ENCODE measurements at places on chromosomes 3 and 15.
A peak's percentile ranks its signal among the peaks of the same experiment; 100 is the strongest.

DNA sequence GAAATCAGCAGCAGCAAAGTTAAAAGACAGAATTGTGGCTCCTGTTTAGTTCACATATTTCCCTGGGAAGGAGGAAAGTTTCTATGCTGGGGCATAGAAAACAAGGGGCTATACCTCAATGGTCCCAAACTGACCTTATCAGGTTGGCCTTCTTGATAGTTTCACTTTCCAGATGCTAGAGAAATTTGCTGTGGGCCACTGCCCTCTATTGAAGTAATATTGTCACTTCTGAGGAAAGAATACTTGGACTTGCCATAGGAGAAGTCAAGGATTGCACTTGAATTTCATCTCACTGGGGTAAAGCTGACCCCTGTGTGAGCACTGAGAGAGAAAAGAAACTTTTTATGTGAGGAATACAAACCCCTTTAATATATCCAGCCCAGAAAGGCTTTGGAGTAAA, 49.3 kb upstream of the XCR1 start:
- no peak for DNase-seq

DNA sequence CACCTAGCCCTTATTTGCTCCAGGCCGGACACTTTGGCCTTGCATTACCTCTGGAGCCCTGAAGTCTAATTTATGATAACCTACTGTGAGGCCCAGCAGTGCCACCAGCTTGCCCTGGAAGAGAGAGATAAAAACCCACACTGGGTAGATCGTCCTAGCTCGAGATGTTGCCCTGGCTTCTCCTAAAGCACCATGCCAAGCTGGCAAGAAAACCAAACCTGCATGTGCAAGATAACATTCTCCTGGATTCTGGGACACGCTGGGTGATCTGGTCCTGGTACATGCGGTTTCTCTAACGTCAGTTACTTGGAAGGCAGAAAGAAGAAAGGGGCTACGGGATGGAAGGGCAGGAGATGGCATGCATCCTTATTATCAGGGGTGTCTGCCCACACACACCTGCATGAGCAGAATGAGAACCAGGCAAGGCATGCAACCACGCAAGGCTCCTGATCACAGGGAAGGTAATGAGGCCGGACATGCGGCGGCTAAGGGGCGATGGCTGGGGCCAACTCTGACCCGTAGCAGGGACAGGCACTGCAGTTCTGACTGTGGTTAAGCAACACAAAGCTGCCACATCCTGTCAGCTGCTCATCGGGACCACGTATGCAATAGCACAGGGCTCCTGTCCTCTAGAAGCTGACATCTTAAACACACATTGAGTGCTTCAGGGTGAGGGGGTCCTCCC, 73.0 kb downstream of the OXNAD1 start:
- peak; percentile 12 for DNase-seq

DNA sequence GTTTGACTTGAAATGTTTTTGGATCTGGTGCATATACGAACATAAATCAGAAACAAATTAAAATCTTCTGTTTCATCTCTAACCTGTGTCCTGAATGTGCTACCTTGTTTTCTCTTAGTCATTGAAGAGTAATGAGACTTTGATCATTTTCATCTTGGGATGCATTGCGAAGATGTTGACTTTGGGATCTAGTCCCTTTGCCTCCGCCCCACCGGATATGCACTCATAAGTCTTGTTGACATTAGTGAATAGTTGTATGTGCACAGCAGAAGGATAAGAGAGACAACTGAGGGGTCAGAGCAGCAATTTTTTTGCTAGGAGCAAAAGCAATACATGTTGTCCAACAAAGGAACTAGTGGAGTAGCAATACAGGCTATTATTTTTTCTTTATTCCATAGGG, 35.9 kb upstream of the SPRED1 start:
- no peak for DNase-seq

GRCh38 chr15:85821545-85821944, 26.8 kb upstream of the KLHL25 start:
- no peak for DNase-seq

GRCh38 chr3:39460677-39461076, 6.8 kb upstream of the MOBP start:
- no peak for DNase-seq

- DNase-seq, result peak; percentile 50
Observed at GRCh38 chr3:115814778-115815380, 191.6 kb downstream of the GAP43 start.

- DNase-seq, result no peak
Observed at GRCh38 chr15:62584301-62585235, 419.5 kb upstream of the C2CD4B start.

GRCh38 chr15:40985541-40986330, 32.5 kb downstream of the CHAC1 start:
- DNase-seq, result no peak

GRCh38 chr3:45742461-45743089, 53.4 kb downstream of the SACM1L start:
- DNase-seq, result no peak

DNA sequence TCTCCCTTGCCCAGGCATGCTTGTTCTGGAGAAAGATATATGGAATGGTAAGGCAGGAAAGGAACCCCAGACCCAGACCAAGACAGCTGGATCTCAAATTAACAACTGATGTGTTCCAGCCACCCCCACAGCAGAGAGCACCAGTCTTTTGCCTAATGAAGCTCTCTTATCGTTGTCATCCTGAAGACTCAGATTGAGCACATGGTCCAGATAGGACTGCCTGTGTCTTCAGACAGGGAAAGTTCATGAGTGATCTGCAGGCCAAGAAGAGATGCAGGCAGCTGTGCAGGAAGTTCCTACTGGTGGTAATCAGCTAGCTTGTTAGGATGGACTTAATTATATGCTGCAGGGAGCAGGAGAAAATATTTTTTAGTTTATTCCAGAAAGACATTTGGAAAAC, 53.3 kb downstream of the PPP2R3A start:
- no peak for DNase-seq

DNA sequence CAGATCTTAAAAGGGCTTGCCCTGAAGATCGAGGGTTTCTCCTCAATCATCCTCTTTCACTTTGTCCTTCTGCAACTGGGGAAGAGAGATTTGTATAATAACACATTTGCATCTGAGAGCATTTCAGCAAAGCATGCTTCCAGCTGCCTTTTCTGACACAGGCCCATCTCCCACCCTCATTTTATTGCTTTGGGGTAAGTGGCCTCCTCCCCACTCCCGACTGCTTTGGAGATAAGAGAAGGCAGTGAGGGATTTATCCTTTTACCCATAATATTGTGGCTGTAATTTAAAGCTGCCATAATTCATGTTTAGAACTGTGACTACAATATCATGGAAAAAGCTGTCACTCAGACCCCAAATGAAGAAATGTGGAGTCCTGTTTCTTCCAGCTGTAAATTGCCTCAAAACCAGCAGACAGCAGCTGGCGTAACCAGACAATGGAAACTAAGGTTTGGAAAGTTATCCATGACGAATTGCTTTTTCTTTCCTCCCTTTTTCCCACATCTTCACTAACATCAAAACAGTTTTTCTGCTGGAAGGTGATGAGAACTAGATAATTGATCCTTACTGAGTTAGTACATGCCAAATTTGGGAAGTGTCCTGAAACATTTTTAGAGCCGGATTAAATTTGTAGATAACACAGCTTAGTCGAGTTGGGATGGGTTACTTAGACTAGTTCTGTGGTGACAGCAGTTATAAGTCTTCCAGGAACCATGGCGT, 104.2 kb upstream of the PFN2 start:
- DNase-seq, result no peak

DNA sequence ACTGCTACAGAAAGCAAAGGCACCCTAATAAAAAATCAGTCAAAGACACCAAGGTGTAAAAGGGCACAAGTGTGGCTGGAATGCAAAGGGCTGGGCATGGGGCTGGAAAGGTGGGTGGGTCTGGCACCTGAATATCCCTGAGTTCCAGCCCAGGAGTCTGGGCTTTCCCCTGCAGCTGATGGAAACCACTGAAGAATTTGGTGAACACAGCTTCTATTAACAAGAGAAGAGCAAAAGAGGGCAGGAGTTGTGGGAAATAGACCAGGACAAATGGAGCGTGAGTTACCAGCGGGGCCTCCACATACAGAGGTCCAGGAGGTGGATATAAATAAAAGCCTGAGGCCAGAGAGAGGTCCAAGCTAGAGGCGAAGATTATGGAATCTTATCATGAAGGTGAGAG, 45.1 kb upstream of the TPM1 start:
- no peak for DNase-seq

DNA sequence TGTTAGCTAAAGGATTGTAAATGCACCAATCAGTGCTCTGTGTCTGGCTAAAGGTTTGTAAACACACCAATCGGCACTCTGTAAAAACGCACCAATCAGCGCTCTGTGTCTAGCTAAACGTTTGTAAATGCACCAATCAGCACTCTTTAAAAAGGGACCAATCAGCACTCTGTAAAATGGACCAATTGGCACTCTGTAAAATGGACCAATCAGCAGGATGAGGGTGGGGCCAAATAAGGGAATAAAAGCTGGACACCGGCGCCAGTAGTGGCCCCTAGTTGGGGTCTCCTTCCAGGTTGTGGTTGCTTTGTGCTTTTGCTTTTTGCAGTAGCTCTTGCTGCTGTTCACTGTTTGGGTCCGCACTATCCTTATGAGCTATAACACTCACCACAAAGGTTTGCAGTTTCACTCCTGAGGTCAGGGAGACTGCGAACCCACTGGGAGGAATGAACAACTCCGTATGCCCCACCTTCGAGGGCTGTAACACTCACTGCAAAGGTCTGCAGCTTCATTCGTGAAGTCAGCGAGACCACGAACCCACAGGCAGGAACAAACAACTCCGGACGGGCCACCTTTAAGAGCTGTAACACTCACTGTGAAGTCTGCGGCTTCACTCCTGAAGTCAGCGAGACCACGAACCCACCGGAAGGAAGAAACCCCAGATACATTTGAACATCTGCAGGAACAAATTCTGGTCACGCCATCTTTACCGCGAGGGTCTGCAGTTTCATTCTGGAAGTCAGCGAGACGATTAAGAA, 1.1 kb upstream of the SUCLG2 start:
- peak; percentile 49 for DNase-seq

DNA sequence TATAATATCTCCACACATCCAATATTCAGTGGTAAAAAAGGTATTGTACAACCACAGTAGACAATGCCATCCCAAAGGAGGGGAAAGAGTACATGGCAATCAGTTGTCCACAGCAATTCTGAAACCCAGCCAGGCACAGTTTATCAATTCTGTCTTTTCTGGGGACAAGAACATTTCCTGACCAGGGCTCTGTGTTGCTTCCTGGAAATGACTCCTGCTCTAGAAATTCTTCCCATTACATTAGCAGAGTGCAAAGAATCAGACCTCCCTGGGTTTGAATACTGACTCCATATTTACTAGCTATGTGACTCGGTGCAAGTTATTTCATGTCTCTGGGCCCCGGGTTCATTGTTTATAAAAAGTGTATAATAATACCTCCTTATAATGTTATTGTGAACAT, 220.4 kb upstream of the CFAP20DC start:
- DNase-seq, result no peak

DNA sequence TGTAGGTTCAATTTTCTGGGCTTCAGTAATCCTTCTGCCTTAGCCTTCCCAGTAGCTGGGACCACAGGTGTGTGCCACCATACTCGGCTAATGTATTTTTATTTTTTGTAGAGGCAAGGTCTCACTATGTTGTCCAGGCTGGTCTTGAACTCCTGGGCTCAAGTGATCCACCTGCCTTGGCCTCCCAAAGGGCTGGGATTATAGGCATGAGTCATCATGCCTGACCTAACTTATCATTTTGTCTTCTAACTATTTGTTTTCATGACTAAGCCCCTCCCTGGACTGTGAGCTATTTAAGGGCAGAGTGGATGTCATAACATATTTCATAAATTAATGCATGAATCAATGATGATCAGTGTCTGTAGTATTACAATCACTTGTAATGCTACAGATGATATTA, 56.1 kb upstream of the PIAS1 start:
- DNase-seq, result no peak

DNA sequence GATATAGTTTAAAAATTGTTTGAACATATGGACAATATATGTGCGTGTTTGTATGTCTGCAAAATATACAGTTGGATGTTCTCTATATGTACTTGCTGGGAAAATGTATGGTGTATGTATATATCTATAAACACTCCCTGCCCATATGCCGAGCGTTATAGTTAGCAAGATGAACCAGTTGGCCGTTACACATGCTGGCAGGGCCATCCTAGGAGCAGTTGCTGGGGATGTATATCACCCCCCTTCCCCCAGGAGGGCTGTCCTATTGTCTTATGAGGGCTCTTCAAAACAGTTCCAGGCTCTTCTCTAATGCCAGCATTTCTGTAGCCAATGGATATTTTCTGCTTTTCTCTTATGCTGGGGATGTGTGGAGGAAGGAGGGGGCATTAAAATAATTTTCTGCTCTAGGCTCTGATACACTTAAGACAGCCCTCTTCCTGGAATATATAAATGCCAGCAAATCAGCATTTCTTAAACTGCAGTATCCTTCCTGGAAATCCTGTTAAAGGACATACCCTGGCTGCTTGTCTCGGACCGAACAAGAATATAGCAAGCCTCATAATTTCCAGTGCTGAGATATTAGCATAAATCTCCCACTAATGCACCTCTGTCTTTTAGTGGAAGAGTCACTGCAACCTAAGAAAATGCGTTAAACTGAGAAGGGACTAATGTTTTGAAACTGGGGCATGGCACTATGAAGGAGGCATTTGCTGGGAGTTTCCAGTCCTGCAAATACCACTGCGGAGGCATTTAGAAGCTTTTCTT, 134.4 kb downstream of the MDFIC2 start:
- no peak for DNase-seq

GRCh38 chr3:131708241-131708640, 205.5 kb upstream of the MRPL3 start:
- DNase-seq, result no peak

- no peak for DNase-seq
Observed at GRCh38 chr15:66919421-66919820, 146.0 kb upstream of the SMAD3 start.

GRCh38 chr15:101568821-101569555, 79.5 kb upstream of the PCSK6 start:
- DNase-seq, result no peak

- DNase-seq, result no peak
Observed at GRCh38 chr3:158091531-158091930, 14.7 kb downstream of the SHOX2 start.

- no peak for DNase-seq
Observed at GRCh38 chr3:77040216-77040615, 317 bp downstream of the ROBO2 start.

DNA sequence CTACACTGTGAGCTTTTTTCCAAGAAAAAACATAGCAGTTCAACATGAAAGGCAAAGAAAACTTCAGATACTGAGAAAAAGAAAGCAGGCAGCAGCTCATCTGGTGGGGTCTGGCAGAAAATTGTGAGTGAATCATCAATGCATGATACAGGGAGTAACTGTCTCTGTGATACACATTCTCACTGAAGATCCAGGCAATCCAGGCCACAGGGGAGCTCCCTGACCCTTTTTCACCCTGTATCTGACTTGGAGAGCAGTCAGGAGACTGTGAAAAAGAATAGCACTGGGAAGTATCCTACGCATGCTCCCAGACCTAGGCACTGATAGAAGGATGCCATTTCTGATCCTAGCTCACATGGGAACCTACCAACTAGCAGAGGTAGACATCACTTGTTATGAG, 269.8 kb downstream of the MBNL1 start:
- DNase-seq, result no peak

GRCh38 chr3:2097641-2098191, 950 bp upstream of the CNTN4 start:
- DNase-seq, result no peak

- DNase-seq, result no peak
Observed at GRCh38 chr3:129913618-129914017, 20.1 kb upstream of the TMCC1 start.

All from activated CD8-positive, alpha-beta memory T cell treated with anti-CD3 and anti-CD28 coated beads for 1 hour (primary cell).